Activated B cell treated with CpG ODN at 0.5 μM for 24 hours (primary cell): ENCODE measurements at places on chromosomes 7 and 10. TPM values are rescaled to one million over a fixed set of nuclear protein-coding genes. Genes with fewer than 3 reads are reported as not detected.

PLCE1 gene
- not detected in 2 replicates for total RNA-seq

NDUFA5 gene
- total RNA-seq = 54.3 and 63.8 TPM in 2 replicates

FKBP6 gene
- total RNA-seq = not detected in 2 replicates

HTR5A gene
- not detected in 2 replicates for total RNA-seq

PNLIPRP2 gene
- not detected in 2 replicates for total RNA-seq
